ENCODE measurements at places on chromosomes 5 and 9.

DNA sequence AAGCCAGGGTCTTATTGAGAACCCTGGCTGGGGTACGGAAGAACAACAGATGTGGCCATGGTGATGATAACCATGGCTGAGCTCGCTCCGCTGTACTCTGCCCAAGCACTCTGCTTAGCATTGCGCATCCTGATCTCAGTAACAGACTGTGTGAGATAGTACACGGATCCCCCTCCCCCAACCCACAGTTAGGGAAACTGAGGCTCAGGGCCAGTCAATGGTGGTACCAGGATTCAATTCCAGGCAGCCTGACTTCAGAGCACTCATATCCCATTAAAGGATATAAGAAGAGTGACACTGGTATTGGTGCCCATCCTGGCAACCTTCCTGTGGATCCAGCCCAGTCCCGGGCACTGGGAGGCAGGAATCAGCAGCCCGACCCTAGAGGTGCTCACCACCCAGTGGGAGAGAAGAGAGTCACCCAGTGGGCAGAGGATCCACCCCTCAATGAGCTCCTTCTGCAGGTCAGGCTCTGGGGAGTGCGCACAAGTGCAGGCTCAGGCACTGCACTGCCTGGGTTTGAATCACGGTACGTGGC is 26.5 kb upstream of the KIF12 start:
- DNase-seq, result peak; percentile 33

DNA sequence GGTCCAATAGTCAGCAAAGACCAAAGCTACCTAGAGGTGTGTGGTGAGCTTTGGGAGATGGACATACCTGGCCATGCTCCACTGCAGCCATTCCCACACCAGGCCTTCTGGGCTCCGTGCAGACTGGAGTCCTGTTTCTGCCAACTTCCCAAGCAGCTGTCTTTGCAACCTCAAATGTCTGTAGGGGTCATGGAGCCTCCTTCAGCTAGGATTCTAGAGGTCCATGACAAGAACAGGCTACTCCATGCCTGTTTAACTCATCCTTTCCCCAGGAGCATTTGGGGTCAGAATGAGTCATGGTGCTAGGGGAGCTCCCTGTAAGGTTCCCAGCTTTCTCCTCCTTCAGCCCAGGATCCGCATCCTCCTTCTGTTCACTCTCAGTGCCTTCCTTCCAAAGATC is 17.1 kb downstream of the VPS13A start:
- no peak for DNase-seq

- peak; percentile 26 for DNase-seq
Observed at GRCh38 chr5:156800929-156801328, 49.2 kb upstream of the PPP1R2B start.

DNA sequence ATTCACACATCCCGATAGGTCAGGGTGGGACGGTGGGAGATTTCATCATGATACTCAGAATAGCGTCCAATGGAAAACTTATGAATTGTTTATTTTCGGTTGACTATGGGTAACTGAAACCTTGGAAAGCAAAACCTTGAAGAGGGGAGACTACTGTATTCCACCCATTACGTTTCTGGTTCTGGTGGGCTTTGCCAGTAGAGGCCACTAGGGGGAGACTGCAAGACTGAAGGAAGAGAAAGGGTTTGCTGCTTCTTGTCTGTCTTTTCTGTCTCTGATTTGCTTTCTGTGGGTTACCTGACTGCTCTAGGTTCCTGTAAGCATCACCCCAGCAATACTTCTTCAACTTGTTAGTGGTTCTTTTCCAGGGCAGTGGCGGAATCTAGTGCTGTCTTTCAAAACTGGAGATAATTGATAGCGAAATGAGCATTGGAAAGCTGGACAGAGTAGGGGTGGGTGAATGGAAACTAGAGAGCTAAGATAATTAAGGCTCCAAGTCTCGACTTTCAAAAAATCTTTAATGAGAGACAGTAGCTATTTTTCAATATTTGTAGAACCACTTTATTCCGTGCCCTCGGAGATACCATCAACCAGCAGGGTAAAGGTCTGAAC is 27.0 kb downstream of the GRIN3A start:
- DNase-seq, result peak; percentile 59

DNA sequence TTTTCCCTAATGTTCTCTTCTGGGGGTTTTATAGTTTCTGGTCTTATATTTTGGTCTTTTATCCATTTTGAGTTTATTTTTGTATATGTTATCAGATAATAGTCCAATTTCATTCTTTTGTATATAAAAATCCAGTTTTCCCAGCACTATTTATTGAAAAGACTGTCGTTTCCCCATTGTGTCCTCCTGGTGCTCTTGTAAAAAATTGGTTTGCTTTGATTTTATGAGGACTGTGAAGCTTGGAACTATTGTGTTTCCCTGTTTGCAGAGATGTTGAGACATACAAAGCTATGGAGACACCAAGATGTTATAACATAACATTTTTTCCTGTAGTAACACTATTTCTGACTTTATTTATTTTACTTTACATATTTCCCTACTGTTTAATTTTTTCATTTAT is 163.3 kb upstream of the TUT7 start:
- DNase-seq, result no peak

Measured in NCI-H82 (cell line).